Fibroblast of skin of abdomen (primary cell): ENCODE measurements at places on chromosomes 3 and 15.

- DNase-seq = peak; percentile 89
Observed at GRCh38 chr15:82178061-82178460, 84.5 kb downstream of the EFL1 start.

DNA sequence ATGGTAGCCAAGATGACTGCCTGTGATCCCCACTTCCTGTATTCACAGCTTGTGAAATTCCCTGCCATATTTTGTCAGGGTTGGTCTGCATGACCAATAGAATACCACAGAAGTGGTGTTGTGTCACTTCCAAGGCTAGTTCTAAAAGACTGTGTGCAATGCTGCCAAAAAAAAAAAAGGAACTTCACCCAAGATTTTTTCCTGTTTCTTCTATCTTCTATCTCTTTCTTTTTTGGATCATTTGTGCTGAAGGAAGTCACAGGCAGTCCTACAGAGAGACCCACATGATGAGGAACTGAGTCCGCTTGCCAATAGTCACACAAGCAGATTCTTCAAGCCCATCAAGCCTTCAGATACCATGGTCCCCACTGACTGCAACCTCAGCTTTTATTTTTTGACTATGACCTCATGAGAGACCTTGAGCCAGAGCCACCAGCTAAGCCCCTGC lies 18.1 kb upstream of the RAF1 start:
- DNase-seq = peak; percentile 70

- no peak for DNase-seq
Observed at GRCh38 chr15:70557521-70558258, 205.7 kb downstream of the UACA start.

DNA sequence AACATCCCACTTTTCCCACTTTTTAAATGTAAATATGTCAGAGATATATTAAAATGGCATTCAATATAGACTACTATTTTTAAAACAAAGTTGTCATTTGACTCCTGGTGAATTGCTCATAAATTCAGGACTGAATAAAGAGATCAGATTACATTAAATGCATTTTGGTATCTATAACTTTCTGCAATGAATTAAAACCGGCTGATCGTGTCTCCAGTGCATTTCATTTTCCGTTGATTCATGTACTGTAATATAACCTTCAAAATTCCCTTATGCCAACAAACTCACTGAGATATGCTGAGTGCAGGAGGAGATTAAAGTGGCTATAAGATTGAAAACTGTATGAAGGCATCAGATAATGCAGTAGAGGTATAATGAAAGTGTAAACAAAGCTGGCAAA lies 361.1 kb upstream of the CDIN1 start:
- DNase-seq = peak; percentile 16

DNA sequence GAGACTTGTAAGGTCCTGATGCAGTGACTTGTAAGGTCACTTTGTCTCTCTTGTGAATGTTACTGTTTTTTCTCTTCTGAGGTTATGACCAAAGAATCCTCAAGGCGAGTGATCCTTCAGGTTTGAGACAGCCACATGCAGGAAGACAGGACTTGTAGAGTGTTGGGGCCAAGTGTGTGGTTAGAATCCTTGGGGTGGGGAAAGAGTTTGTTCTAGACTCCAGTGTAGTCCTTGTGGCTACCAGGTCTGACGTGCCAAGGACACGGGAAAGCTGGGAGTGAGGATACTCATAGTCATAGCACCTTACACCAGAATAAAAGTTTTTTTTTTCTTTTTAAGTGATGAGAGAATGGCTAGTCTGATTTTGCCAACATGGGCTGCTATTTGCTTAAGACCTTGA lies 7.3 kb upstream of the SACM1L start:
- DNase-seq = no peak

GRCh38 chr3:55156851-55157650 lies 229.2 kb upstream of the LRTM1 start:
- peak; percentile 67 for DNase-seq

GRCh38 chr3:104648823-104649222 lies 717.9 kb upstream of the ALCAM start:
- DNase-seq = no peak

GRCh38 chr3:35042210-35042991 lies 596.9 kb upstream of the ARPP21 start:
- DNase-seq = no peak

DNA sequence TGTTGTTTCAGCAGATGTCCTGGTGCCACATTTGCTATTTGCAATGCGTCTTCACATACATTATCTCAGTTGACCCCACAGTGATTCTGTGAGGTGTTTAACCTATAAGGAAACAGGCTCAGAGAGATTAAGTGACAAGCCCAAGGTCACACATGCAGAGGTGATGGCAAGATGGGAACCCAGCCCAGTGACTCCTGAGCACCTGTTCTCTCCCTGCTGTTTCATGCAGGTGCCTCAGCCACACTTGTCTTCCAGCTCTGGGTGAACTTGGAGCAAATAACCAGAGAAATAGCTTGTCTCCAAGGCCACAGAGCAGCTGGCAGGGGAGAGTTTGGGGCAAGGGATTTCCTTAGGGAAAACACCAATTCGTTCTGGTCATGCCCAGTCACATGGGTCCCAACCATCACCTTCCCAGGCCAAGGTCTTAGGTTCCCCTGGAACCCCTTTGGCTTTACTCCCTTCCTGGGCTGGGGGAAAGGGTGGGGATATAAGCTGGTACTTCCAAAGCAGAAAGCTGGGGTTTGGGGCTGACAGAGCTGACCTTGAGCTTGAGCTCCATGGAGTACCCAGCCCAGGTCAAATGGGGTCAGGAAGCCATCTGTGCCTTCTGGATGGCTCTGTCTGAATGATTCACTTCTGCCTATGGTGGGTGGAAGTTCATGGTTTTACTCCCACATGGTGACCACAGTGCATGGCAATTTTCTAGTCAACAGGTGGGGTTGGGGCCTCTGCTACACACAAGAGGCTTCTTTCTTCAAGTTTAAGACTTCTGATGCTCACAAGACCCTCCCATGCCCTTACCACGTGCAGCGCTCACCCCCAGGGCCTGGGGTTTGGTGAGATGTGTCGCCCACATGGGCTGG lies 22.4 kb downstream of the LIPC start:
- DNase-seq = no peak

- no peak for DNase-seq
Observed at GRCh38 chr3:120802916-120803315, 60.4 kb downstream of the GTF2E1 start.

DNA sequence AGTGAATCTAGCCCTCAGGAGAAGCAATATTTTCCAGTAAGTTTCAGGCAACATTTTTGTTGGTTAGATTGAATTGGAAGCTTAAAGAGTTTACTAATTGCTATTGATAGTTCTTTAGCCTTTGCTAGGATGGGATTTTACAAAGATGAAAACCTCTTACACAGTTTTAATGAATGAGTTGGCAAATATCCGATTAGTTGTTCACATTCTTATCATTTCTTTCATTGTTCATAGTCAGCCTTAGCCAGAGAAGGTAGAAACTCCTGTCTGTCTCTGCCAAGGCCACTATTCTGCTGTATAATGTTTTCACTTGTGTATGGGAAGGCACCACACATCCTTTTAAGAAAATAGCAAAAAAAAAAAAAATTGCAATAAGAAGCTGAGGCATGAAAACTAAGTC lies 222.0 kb upstream of the MANF start:
- DNase-seq = no peak

- no peak for DNase-seq
Observed at GRCh38 chr3:4174791-4175190, 128.4 kb upstream of the SETMAR start.

DNA sequence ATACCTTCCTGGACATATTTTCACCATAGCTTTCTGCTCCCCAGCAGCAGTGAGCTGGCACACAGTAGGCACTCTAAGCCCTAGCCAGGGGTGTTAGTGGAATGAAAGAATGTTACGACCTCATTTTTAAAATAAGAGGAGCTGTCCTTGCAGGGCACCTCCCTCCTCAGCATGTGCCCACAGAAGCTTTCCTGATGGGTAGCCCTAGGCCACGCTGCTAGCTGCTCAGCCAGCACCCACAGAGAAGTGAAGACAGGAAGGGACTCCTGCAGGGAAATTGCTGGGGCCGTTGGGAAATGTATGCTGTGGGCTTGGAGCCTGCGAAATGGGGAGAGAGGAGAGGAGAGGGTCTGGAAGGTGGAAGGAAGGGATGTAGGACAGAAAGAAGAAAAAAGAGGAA lies 87.3 kb upstream of the ANKRD34C start:
- DNase-seq = no peak

GRCh38 chr3:104536715-104537114 lies 830.0 kb upstream of the ALCAM start:
- peak; percentile 3 for DNase-seq

DNA sequence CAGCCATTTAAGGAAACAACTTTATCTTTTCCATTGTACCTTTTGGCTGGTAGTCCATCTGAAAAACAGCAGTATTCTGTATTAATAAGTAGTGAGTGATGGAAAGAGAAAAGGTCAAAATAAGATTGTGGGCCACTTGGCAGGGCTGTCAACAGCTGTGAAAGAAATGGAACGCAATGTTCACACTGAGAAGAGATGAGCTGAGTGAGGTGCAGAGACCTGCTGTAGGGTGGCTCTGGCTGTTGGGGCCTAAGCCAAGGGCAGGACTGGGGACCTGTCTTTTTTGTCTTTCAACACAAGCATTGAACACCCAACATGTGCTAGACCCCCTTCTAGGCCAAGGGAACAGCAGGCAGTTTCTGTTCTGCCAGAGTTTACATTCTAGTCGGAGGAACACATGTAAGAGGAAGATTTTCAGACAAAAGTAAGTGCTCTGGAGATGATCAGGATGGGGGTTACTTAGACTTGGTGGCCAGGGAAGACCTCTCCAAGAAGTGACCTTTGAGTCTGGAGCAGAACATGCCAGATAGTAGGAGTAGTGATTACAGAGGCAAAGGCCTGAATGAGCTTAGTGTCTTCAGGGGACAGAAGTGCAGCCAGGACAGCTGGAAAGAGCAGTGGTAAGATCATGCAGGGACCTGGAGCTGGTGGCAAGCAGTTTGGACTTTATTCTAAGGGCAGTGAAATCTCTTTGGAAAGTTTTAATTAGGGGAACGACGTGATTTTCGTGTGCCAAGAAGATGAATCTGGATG lies 29.6 kb downstream of the TSEN2 start:
- no peak for DNase-seq

- peak; percentile 9 for DNase-seq
Observed at GRCh38 chr3:135779590-135780235, 185.8 kb upstream of the PPP2R3A start.

- no peak for DNase-seq
Observed at GRCh38 chr3:45464336-45465170, 76.2 kb downstream of the LARS2 start.

DNA sequence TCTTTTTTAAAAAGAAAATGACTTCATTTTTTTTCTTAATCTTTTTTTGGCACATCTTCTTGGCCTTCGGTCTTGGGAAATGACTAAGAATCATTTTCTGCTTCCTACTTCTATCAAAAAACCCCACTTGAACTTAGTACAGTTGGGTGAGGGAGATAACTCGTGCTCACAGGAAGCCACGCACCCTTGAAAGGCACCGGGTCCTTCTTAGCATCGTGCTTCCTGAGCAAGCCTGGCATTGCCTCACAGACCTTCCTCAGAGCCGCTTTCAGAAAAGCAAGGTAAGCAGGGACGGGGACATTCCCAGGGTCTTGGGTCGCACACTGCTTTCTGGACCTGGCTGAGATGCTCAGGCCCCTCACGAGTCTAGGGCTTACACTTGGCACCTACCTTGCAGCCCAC lies at the start of gene CCR4:
CCR4 (plus strand) TSS at position 235 of the 402 bp plus-strand sequence. CDS start 1,779 bp downstream, outside the sequence.
- no peak for DNase-seq

DNA sequence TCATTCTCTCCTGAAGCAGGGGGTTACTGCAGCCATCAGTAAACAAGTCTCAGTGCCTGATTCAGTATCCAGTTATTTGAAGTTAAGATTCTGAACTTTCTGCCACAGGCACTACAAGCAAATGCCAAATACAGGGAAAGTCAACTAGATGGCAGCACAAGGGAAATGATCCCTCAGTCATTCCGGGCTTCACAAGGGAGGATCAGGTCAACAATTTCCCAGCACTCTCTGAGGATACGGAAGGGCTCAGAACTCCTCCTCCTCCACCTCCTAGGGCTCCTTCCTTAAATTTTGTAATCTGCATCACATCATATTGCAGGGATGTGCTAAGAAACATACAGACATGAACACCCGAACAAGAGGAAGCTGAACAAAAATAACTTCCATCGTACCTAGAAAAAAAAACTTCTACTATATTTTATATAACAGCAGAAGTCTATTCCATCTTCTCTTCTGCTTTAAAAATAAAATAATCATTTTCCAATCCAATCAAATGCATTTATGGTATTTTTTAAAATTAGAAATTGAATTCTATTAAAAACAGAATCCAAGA lies 187.1 kb downstream of the FMN1 start:
- DNase-seq = no peak

DNA sequence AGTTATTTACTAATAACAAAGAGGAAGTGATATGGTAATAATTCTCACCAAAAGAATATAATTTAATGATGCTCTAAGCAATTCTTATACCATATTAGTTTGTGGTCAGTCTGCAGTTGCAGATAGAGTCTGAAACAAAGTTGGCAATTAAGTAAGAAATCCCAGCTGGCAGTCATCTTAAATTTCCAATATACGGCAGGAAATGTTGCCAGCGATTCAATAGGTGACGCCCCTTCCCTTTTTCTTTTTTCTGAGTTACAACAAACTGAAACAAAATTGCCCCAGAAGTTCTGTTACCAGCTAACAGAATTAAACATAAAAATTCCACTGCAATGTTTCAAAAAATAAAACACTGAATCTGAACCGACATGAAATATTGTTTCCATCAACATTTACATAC lies 26.7 kb downstream of the LRRFIP2 start:
- DNase-seq = no peak

DNA sequence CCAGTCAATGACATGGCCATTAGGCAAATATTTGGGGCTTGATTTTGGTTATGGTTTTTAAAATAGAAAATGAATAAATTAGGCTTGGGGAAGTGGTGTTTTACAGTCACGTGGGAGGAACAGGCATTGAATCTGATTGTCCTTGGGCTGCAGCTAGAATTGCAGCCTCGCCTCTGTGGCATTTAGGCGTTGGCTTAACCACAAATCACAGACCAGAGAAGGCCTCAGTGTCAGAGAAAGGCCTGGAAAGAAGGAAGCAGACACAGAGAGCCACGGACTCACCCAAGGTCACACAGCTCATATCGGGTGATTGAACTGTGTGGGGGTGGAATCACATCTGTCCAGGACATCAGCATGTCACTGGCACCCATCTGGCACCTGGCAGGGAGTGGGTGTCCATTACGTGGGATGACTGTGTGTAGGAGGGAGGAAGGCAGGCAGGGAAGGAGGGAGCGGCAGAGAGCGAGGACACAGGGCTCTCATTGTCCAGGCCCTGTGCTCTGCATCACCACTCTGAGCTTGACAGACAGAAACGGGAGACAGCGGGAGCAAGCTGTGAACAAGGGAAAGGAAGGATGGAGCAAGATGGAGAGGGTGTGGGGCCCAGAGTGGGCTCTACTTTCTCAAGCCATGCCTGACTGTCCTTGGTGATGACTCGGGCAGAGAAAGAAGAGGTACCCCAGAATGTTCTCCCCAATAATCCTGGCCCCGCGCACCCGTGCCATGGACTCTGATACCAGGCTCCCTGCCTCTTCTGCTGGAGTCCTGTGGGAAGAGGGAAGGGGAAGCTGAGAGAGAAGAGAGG lies 186.4 kb downstream of the FAM43A start:
- peak; percentile 63 for DNase-seq

GRCh38 chr3:147269907-147270306 lies 136.4 kb downstream of the ZIC4 start:
- no peak for DNase-seq

GRCh38 chr15:94075349-94075748 lies 156.0 kb upstream of the MCTP2 start:
- DNase-seq = peak; percentile 74

GRCh38 chr3:100087198-100087597 lies 27.1 kb downstream of the FILIP1L start:
- DNase-seq = peak; percentile 66

- peak; percentile 4 for DNase-seq
Observed at GRCh38 chr3:47803480-47804025, 615 bp downstream of the DHX30 start.

GRCh38 chr3:49339941-49340800 lies at the start of gene USP4:
Gene USP4 (minus strand): TSS chr3:49340053. CDS start chr3:49340024, 29 bp downstream.
- DNase-seq = peak; percentile 90
